ENCODE measurements at places on chromosomes 5 and 9. TPM values are rescaled to one million over a fixed set of nuclear protein-coding genes. Genes with fewer than 3 reads are reported as not detected.

GRCh38 chr5:108295578-108296368 lies 86.1 kb downstream of the FBXL17 start:
- DNase-seq = no peak

GRCh38 chr9:137411645-137412380 lies 11.1 kb downstream of the EXD3 start:
- no peak for DNase-seq

- DNase-seq = no peak
Measured at GRCh38 chr9:122463828-122464632, 13.7 kb downstream of the OR1J1 start.

- no peak for DNase-seq
Measured at GRCh38 chr9:104783588-104783987, 19.7 kb downstream of the NIPSNAP3B start.

DNA sequence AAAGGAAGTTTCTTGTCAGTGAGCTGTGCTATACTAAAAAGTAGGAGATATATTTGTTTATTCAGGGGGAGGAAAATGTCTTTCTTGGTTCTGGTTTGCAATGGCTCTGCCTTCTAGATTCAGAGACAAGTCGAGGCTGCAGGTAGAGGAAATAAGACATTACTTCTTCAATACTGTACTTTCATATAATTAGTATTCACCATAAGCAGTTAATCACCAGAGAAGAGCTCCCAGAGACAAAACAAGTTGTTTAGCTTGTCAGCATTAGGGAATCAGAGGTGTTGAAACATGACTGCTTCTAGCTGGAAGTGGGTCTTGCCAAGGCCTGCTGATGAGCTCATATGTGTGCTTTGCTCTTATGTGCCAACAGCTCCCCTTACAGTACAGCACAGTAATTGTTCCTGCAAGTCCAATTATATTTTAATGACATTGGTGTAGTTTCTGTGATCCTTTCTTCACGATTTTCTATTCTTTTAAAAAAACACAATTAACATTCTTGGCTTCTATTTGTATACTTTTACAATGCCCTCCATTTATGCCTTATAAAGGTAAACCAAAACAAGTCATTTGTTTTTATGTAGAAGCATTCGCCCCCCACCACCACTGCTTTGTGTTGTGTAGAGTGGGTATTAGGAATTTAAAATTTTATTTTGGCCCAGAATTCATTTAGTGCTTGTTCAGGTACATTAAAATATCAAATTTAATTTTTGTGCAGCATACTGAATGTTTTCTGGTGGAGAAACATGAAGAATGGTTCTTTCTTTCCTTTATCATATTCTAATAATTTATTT lies 112.2 kb downstream of the RPS23 start:
- no peak for DNase-seq

DNA sequence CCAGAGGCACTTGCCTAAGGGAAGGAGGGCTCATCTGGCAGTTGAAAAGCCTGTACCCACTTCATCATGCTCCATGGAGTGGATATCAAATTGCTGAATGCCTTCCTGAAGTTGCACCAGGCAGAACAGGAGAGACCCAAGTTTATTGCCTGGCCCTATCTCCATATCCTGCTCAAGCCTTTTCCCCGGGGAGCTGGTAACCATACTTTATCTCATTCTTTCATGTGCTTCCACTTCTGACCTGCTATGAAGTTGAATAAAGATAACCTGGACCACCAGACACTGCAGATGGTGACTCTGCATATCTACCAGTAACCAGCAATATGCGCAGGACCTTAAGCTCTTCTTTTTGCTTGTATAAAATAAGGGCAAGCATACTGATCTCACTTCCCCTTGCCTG lies 1397.5 kb upstream of the CDH6 start:
- DNase-seq = no peak

DNA sequence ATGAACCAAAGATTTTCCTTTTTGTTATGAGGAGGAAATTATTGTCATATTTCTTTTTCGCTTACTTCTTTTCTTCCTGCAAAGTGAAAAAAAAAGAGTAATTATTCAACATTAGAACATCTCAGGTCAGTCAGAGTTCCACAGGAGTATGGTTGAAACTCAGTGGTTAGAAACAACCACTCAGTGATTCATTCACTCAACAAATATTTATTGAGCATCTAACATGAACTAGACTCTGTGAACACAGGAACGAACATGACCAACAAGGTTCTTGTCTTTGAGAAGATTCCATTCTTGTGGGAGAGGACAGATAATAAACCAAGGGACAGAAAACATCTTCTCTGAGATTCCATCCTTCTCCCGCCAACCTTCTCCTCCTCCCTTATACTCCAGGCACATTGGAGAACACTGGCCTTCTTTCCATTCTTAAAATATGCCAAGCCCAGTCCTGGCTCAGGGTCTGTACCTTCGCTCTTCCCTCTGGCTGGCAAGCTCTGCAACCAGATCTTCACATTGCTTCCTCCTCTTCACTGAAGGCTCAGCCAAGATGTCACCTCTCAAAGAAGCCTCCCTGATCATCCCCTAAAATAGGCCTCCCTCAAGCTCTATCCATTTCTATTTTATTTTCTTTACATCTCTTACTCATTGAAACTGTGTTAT lies 6.8 kb upstream of the GRAMD2B start:
- no peak for DNase-seq

DNA sequence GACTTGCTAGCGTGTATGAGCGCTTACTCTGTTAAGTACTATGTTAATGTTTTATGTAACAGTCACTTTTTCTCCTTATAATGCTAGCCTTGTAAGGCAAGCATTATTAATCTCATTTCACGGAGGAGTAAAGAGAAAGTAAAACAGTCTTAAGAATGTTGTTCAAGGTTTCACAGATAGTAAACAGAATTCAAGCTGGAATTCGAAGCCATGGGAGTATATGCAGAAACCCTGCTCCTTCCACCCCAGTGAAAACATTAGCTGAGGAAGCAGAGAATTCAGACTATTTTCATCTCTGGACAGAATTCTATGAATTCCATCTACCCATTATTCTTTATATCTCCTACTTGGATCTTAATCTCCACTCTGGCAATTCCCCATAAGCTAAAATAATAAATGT lies 1028.3 kb upstream of the WWC1 start:
- DNase-seq = no peak

DNA sequence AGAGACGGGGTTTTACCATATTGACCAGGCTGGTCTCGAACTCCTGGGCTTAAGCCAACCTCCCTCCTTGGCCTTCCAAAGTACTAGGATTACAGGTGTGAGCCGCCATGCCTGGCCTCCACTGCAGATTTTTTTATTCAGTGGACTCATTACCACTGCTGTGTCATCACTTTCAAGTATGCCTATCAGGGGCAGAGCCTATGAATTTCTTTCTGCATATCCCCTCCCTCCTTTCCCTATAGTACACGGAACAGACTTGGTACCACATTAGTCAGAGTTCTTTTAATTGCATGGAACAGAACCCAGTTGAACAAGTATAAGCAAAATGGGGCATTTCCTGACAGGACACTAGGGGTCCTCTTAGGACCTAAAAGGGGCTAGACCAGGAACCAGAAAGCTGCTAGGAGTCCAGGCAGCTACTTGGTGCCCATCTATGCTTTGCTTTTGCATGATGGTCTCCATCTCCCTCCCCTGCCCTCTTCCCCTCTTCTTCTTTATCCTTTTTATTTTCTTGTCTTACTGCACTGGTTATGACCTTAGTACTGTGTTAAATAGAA lies 5.8 kb downstream of the BSPRY start:
- no peak for DNase-seq

- DNase-seq = no peak
Measured at GRCh38 chr9:34372467-34373011, 4.2 kb downstream of the MYORG start.

- no peak for DNase-seq
Measured at GRCh38 chr9:133534346-133535291, at the start of gene ADAMTSL2. ADAMTSL2 (plus strand) TSS chr9:133534704; CDS start chr9:133536713, 2,009 bp downstream.

DNA sequence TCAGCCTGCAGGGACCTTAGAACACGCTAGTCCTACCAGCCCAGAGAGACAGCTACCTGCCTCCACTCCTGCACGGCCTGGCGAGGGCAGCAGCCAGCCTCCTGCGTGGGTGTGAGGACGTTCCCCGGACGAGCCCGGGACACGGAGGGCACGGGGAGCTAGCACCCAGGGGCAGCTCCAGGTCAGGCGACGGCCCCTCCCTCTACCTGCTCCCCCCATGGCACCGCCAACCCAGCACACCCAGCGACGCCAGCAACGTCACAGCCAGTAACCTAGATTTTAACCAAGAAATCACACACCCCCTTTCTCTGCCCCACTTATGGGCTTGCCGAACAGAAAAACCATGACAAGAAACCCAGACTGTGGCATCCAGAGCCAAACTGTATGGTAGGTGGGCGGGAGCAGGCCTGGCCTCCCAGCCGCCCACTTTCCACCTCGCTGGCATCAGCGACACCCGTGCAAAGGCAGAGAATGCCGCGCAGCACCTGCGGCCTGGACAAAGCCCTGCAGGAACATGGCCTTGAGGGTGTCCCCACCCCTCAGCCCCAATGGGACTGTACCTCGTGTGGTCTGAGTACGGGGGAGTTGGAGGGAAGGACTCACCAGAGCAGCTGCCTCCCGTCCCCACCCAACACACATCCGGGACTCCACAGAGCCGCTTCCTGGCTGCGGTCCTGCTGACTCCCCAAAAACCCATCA lies 47.9 kb downstream of the NACC2 start:
- no peak for DNase-seq

DNA sequence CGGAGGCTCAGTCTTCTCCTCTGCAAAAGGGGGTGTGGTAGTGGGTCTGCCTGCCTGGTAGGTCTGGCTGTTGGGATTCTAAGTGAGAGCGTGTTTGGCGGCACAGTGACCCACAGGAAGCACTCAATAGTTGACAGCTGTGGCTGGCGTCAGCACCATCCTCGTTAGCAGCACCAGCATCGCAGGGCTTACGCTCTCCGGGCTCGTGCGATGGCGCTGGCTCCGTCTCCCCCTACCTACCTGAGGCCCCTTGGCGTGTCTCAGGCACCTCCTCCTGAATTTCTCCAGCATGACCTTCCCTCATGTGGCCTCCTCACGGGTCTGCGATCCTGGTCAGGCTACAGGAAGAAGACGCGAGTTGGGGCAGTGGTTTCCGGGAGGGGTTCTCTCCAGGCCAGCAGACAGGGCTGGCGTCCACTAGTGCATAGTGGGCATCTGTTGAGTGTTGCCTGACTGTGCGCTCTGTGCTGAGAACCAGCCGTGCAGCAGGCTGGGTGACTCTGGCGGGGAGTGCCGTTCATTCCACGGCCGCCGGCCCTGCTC lies 66.9 kb downstream of the HMCN2 start:
- DNase-seq = no peak

- no peak for DNase-seq
Measured at GRCh38 chr5:117463881-117464570, 889.4 kb upstream of the SEMA6A start.

- DNase-seq = no peak
Measured at GRCh38 chr5:133612249-133612860, at the start of gene FSTL4. FSTL4 (minus strand) TSS chr5:133612541.

DNA sequence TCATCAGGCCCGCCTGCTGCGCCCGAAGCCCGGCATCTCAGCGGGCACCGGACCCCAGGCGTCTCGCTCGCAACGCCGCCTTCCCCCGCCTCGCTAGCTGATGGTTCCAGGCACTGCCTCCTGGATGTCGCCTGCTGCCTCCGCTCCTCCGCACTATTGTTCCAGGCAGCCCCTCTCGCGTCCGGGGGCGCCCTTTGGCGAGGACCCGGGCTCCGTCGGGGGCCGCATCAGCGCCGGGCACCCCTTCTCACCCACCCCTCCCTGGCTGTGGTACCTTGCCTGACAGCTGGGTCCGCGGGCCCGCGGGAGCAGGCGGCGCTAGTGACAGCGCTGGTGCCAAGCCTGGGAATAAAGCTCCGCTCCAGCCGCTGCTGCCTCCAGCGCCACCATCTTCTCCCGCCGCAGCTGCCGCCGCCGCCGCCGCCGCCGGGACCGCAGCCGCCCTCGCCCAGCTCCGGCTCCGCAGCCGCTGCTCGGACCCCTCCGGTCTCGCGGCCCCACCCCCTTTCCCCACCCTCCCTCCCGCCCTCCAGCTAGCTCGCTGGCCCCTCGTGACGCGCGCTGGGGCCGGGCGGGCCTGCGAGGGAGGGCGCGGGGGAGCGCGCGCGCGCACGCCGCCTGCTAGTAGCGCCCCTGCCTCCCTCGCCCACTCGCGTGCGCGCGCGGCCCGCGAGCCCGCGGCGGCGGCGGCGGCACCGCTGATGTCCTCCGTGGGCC lies at the start of gene APBA1:
TSS of gene APBA1 (minus strand) at position 493 of the 717 bp plus-strand sequence.
- DNase-seq = no peak

DNA sequence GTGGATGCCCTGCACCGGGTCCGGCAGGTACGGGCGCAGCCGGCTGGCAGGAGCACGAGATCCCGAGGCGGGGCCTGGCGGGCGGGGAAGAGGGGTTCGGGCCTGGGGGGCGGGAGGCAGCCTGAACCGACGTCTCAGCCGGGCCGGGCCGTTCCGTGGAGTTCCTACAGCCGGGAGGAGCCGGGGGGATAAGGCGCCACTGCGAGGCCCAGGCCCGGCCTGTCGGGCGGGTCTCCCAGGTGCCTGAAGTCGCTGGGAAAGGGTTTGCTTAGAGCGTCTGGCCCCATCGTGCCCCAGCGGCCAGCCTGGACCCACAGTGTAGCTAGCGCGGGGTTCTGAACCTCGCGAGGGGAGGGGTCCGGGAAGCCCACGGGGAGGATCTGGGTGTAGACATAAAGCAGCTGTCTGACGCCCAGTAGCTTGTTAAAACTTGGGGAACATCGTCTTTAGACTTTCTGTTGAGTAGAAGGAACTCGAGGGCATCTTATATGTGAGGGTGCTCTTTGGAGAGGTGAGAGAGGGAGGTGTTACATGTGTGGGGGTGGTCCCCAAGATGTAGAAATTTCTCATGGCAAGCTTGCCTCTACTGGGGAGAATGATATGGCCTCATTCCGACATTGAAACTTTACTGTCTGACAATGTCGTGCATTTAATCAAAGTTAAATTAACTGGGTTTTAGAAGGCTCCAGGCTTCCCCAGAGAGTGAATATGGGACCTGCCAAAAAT lies 524 bp downstream of the FUBP3 start:
- no peak for DNase-seq

DNA sequence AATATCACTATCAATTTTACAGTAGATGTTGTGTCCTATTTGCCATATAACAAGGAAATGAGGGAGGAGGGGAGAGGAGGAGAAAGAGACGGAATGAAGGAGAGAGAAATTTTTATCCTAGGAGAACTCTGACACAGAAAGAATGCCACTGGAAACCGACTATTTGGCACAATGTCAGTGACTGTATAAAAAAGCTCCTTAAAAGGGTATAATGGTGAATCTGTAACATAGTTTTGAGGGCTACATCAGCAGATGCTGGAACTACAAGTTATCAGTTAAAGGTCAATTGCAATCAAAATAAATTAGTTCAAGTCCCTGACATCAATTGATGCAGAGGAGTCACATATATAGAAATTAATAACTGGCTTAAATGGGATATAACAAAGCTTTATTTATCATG lies 5.7 kb downstream of the EDIL3 start:
- DNase-seq = no peak

- DNase-seq = no peak
Measured at GRCh38 chr5:1201327-1202025, at the start of gene SLC6A19. SLC6A19 (plus strand) TSS chr5:1201595; CDS start chr5:1201651, 56 bp downstream.

GRCh38 chr5:16992006-16992405 lies 55.9 kb upstream of the MYO10 start:
- DNase-seq = no peak

NPR3 gene
- 0.99 TPM for total RNA-seq

FOXD4L3 gene
- not detected for total RNA-seq

CDH18 gene
- total RNA-seq = not detected

NRG2 gene
- total RNA-seq = 5.0 TPM

CCDC192 gene
- total RNA-seq = 1.7 TPM

CCNO gene
- total RNA-seq = not detected

DBH gene
- total RNA-seq = 0.06 TPM

DIPK1B gene
- 16.9 TPM for total RNA-seq

PGM5 gene
- total RNA-seq = 573 TPM

NEUROG1 gene
- not detected for total RNA-seq

TEX48 gene
- not detected for total RNA-seq
